AG10803 (cell line): ENCODE measurements at places on chromosomes 3 and 15.

- no peak for DNase-seq
Measured at GRCh38 chr3:142997330-142997729, 4.0 kb upstream of the U2SURP start.

- peak; percentile 56 for DNase-seq
Measured at GRCh38 chr3:100213891-100214573, 46.8 kb upstream of the TBC1D23 start.

GRCh38 chr15:64753480-64754185 lies 21.8 kb downstream of the RBPMS2 start:
- no peak for DNase-seq

DNA sequence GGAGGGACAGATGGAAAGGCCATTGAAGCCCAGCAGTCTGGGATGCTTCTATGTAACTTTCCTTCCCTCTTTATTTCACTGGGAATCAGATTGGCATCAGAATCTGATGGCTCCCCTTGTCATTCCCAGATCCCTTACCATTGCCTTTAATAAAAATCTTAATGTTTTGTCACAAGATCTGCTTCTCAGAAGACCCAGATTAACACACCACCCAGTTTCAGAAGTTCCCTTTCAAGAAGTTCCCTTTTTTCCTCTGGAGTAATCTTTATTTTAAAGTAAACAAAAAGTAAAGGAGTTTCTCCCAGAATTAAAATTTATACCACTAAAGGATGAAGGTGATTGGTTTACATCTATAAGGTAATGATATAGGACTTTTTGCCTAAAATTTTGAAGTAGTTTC lies 76.4 kb downstream of the UBR1 start:
- no peak for DNase-seq

DNA sequence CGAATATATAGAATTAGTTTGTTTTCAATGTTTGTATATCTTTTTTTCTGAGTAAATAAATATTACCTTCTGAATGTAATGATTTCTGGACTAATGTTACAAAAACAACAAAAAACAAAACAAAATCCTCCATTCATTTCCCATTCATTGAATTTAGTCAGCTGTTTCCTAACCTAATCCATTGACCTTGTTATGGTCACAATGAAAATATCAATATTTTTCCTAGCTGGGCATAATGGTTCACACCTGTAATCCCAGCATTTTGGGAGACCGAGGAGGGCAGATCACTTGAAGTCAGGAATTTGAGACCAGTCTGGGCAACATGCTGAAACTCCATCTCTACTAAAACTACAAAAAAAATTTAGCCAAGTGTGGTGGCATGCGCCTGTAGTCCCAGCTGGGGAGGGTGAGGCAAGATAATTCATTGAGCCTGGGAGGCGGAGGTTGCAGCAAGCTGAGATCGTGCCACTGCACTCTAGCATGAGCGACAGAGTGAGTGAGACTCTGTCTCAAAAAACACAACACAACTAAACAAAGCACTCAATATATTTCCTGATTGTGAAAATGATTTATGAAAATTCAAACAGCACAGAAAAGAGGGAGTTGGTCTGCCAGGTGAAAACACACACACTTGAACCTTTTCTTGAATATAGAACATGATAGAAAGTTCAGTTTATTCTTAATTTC lies 23.0 kb upstream of the PLSCR4 start:
- DNase-seq: no peak

- DNase-seq: no peak
Measured at GRCh38 chr3:70096376-70097066, 97.0 kb downstream of the SAMMSON start.

GRCh38 chr3:79286882-79287281 lies 480.9 kb downstream of the ROBO1 start:
- no peak for DNase-seq

DNA sequence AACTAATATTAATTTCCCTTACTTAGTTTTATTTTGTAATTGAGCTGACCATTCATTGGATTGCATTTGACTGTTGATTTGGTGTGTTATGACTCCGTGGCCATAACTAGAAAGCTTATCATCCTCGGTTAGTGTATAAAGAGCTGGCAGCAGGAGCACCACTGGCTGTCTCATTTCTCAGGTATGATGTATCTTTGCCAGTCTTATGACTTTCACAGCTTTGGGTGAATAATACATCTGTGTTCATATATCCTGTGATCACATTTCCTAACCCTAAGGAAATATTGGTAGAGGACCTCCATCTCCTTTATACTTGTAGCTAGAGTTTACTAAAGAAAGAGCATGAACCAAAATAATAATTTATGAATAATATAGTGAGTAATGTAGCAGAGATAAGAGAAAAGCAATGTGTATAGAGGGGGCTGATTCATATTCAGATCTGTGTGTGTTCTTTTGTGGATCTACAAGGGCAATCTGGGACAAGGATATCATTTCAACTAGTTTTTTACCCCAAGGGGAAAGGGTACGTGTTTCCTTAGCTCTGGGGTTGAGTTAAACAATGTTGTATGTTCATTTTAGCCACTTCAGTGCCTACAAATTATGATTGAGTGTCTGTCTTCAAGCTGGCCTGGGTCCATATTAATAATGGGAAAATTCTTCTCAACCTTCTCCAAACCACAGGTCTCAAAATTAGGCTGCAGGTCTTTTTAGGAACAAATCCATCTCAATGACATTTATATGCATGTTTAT lies 901.7 kb downstream of the NTRK3 start:
- peak; percentile 69 for DNase-seq

DNA sequence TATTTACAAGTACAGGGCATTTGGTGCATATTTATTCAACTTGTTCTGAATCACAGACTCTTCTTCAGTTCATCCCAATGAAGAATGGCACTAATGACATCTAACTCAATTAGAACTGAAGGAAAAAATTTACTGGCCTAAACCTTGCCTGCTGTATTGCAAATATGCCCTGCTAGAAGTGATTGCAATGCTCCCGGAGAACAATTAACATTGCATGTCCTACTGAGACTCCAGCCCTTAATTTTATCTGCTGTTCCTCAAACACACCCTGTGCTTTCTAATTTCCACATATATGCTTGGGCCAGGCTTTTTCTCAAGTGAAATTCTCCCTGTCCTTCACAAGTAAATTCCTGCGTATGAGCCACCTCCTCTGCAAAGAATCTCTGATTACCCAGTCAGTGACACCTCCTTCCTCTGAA lies 8.3 kb downstream of the ACKR4 start:
- DNase-seq: peak; percentile 47

DNA sequence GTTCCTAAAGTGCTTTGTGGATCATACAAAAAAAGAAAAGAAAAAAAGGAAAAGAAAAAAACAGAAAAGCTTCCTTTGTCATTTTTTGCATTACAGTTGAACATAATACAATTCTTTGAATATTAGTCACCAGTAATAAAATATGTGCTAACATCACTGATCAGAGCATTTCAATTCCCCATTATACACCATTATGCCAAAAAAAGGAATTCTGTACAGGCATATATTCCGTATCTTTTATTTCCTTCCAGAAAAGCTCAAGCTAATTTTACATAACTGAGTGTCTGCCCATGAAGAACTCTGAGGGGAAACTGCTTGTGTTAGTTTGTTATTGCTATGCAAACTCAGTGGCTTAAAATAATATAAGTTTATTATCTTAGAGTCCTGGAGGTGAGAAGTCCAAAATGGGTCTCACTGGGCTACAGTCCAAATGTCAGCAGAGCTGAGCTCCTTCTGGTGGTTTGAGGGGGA lies 377.9 kb downstream of the GAP43 start:
- DNase-seq: peak; percentile 57

DNA sequence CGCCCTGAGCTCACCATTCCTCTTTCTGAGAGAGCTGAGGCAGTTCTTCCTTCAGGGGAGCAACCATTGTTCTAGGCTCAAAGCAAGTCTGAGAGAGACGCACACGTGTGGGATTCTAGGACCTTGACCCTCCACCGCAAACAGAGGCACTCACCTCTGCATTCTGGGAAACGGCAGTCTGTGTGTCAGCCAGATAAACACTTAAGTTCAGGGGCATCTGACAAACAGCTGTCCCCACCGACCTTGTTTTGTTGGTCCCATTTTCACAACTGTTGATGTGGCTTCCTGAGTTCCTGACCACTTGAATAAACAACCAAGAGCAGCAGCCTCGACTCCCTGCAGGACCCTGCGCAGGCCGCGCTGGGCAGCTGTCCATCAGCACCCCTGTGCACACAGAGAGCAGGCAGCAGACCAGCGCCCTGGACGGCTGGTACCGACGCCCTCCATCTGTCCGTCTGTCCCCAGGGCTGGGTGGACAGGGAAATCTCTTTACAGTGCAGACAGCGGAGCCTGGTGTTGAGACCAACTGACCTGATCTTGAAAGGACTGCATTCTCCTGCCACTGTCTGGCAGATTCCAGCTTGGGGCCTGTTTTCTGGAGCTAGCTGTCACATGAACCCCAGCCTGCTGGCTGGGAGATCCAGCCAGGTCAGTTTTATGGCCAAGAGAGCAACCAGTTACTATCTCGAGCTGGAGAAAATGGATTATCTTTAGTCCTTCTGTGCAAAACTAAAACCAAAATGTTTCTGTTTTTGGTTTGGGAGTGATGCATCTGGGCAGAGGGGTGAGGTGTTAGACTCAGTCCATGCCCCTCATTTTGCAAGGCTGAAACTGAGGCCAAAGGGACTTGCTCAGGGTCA lies 64.2 kb downstream of the FAM43A start:
- no peak for DNase-seq

GRCh38 chr3:187267306-187267705 lies 24.2 kb downstream of the MASP1 start:
- DNase-seq: peak; percentile 10

DNA sequence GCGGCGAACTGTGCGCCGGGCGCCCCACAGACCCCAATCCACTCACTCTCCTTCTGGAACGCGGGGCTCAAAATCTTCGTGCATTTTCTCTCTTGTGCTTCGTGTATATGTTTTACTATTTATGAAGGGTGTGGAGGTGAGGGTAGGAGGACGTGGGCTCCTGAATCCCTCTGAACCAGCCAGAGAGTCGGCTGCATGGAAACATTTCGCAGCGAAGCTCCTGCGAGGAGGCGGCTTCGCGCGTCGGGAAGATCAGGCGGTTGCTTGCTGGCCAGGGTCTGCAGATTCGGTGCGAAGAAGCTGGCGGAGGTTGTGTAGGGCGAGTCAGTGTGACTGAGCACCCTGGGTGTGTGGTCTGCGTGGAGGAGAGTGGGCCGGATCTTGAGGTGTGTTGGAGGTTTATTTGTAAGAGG lies 1.1 kb downstream of the CNTN4 start:
- no peak for DNase-seq

DNA sequence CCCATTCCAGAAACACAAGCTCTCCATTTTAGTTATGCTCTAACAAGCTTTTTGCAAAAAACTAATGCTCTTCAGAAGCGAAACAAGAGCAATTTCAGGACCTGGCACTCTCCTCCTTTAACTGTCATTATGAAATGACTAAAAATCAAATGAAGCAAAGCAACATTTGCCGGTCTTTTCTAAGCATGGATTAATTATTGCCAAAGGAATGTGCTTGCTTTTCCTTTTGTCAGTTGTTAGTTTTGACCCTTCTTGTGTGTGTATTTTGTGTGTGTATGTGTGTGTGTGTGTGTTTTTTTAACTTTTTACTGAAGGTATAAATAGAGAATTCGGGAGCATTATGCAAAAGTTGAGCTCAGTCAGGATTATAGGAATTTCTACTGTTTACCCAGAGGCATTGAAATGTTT lies 509.1 kb downstream of the TUSC7 start:
- DNase-seq: no peak

DNA sequence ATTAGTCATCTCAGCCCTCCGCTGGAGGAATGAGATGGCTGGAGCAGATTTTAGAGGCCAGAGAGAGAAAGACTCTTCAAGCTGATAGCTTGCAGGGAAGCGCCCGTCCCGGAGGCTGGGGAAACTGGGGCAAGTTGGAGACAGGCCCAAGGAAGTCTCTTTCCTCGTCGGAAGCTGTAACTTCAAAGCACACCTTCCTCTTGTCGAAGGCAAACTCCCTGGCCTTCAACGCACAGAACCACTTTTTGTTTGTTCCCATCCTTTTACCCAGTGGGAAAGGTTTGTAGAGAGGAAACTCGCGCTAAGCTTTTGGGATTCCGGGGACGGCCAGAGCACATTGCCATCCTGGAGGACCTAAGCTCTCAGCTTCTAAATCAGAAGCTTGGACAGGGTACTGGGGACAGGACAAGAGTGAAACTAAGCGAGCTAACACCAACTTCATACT lies 900 bp upstream of the EOMES start:
- DNase-seq: no peak

GRCh38 chr3:41173926-41174885 lies 25.1 kb upstream of the CTNNB1 start:
- DNase-seq: no peak

- no peak for DNase-seq
Measured at GRCh38 chr3:141413391-141413790, 45.1 kb downstream of the ZBTB38 start.

GRCh38 chr3:124306665-124307064 lies 314.7 kb upstream of the ROPN1 start:
- DNase-seq: no peak

DNA sequence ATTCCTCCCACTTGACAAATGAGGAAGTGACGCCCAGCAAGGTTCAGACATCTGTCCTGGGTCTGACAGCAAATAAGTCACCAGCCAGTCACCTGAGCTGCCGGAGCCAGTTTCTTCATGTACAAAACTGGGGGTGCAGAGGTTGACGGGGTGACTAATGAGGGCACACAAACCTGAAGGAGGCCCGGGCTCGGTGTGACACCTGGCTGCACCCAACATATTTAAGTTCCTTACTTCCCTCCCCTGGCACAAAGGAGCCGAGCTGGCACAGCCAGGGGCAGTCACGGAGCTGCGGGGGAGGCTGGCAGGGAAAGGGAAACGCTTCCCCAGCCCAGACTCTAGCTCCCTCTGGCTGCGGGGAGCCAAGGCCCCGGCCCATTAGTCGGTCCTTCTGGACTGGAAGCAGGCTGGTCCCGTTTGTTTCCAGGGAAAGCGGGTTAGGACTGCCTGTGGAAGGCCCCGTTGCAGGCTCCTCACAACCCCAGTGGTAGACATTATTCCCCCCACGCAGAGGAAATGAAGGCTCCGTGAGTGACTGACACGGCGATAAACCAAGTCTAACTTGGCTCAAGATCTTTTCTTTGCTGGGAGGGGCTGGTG lies 2.3 kb downstream of the FBXL22 start:
- peak; percentile 38 for DNase-seq

DNA sequence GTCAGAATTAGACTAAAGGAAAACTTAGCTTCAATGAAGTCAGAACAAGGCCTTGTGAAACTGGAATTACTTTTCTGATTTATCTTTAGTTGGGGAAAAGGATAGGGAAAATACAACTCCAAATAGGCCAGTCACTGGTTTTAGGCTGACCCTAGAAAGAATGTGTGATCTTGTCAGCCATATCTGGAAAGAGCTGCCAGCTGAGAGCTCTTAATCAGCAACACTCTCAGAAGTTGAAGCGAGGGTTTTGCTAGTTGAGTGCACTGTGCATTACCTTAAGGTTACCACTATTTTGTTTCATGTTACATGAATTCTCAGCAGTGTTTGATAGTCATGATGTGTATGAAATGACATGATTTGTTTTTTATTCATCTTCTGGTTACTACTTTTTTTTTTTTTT lies 905.3 kb upstream of the ALCAM start:
- DNase-seq: no peak
